ENCODE measurements at places on chromosomes 7 and 10. TPM values are rescaled to one million over a fixed set of nuclear protein-coding genes. Genes with fewer than 3 reads are reported as not detected.

Gene HOXA10
- 56.9 TPM for total RNA-seq

Gene SLK
- total RNA-seq, result 45.7 TPM

Gene TBL2
- total RNA-seq, result 25.4 TPM

Gene FAM25A
- not detected for total RNA-seq

Gene PLCE1
- total RNA-seq, result 36.1 TPM

Gene FGF8
- not detected for total RNA-seq

Gene SUFU
- total RNA-seq, result 9.0 TPM

Gene COL26A1
- not detected for total RNA-seq

Gene SSMEM1
- not detected for total RNA-seq

Gene LOXL4
- 0.58 TPM for total RNA-seq

Gene PRSS1
- not detected for total RNA-seq

Gene ZNF485
- total RNA-seq, result 4.3 TPM
